ENCODE measurements at places on chromosomes 5 and 9. TPM values are rescaled to one million over a fixed set of nuclear protein-coding genes. Genes with fewer than 3 reads are reported as not detected.

DNA sequence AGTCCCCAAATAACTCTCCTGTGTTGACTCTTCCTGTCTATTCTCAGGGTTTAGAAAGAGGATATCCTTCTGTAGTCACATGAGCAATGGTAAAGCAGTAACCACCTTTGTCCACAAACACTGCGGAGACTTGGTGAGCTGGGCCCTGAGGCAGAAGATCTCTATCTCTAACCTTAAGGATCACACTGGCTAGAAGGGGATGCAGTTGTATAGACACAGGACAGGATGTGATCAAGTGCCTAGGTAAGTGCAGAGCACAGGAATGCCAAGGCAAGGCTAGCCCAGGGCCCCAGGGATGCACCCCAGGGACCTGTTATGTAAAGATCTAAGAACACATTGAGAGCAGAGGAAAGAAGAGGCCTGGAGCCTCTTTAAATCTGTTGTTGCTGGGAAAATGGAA, 610.5 kb downstream of the IRX1 start:
- DNase-seq, result no peak

DNA sequence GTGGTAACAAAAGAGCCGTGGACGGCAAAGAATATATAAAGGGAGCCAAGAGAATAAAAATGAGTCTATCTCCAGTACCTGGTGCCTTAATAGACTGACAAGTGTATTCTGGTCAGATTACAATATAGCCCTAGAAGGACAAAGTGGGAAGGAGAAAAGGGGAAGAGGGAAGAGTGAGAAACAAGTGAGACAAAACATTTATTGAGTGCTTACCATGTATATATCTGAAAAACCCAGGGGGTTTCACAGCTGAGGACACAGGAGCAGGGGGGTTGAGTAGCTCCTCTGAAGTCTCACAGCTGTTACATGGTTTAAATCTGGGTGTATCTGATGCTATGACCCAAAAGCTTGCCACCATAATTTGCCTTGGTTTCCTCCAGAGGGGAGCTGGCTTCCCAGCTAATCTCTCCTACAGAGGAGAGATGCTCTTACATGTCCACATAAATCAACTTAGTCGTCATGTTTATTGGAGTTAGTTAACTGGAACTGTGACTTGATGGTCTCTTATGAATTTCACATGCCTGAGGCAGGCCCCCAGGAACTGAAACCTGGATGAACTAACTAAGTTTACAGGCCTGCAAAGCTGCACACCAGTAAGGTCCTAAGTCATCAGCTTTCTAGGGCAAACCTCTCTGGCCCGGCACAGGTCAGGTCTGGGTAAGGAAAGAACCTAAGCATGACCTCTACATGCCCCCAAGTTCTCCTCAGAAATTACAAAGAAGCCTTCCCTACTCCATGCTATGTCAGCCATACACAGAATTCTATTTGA, 15.5 kb downstream of the SIL1 start:
- DNase-seq, result no peak

TCF7 gene
- polyA plus RNA-seq, result 5.9 TPM

- DNase-seq, result no peak
Observed at GRCh38 chr9:70061776-70062175, 18.1 kb downstream of the MAMDC2 start.

- DNase-seq, result peak; percentile 62
Observed at GRCh38 chr5:123344816-123345426, 78.3 kb downstream of the CEP120 start.

DNA sequence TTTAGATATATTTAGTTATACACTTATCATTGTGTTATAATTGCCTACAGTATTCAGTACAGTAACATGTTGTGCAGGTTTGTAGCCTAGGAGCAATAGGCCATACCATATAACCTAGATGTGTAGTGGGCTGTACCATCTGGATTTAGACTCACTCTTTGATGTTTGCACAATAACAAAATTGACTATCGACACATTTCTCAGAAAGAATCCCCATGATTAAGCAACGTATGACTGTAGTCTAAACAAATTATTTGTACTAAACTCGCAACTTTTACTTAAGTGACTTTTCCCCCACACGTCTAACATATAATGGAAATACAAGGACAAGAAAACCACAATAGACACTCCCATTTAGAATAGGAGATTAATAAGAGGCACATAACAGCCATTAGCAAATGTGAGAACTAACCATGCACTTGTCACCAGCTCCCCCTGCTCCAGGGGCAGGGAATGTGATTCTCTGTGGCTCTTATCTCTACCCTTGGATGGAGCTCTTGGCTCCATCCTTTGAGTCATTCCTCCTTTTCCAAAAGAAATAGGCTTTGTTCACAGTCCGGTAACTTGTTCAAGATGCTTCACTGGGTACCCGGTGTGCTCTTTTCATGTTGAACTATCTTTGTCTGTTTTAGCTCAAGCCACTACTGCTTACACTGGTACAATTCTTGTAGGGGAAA, 8.7 kb upstream of the B4GALT1 start:
- DNase-seq, result no peak

GRCh38 chr5:172667786-172668593, 26.9 kb downstream of the NEURL1B start:
- DNase-seq, result peak; percentile 67

ZNF658 gene
- polyA plus RNA-seq, result 0.59 TPM

ARHGEF28 gene
- 5.4 TPM for polyA plus RNA-seq

REEP2 gene
- polyA plus RNA-seq, result 111 TPM

GRCh38 chr5:74641735-74642542, 1.4 kb upstream of the ENC1 start:
- peak; percentile 91 for DNase-seq

- no peak for DNase-seq
Observed at GRCh38 chr5:124663101-124663506, 83.3 kb downstream of the ZNF608 start.

GRCh38 chr5:168893283-168893682, 314.1 kb upstream of the PANK3 start:
- no peak for DNase-seq

DNA sequence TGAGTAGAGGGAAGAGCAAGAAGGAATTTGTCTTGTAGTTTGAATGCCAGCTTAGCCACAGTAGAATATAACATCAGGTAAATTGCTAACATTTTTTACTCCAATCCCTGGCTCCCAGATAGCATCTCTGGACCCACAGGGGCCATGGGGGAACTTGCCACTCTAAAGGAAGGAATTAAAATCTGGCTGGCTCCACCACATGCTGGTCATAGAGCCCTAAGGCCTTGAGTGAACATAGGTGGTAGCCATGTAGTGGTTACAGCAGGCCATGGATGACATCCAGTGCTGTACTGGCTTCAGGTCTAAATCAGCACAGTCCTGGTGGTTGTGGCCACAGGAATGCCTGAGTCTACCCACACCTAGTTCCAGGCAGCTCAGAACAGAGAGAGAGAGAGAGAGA, 109.9 kb upstream of the RGMB start:
- no peak for DNase-seq

LOX gene
- polyA plus RNA-seq, result 1.8 TPM

GRCh38 chr5:150114773-150115408, 28.5 kb upstream of the CSF1R start:
- peak; percentile 28 for DNase-seq

- peak; percentile 54 for DNase-seq
Observed at GRCh38 chr9:13364271-13365000, 84.9 kb upstream of the MPDZ start.

GRCh38 chr5:76178913-76179312, 95.7 kb downstream of the SV2C start:
- DNase-seq, result no peak

DNA sequence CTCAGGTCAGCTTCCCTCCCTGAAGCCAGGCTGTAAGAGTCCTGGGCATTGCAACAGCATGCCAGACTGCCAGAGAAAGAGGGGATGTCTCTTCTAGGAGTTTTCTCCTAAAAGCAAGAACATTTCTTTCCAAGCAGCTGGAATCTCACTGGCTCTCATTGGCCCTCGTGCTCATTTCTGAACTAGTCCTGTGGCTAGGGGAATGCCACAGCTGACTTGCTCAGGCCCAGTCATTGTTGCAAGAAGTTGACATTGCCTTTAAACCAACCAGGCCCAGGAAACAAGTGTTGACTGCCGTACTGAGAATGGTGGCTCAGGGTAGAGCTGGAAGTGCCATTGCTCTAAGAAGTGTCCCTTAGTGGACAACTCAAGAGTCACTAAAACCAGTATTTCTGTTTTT, 15.0 kb upstream of the CEP120 start:
- DNase-seq, result no peak

GABBR2 gene
- 14.3 TPM for polyA plus RNA-seq

DNA sequence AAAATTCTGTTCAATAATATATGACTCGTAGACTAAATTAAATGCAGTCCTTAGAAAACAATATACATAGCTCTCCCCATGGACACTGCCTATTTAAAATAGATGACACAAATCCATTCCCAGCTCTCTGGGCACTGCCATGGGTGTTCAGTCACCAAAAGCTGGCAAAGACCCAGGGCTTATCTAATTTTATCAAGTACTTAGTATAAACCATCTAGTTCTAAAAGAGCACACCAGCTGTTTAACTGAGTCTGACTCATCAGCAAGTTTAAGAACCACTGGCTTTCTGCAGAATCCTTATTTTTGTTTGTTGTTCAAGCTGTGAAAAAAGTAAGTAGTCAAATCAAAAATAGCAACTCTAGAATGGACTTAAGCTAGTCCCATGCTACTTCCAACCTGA, 107.6 kb downstream of the PLPP1 start:
- DNase-seq, result no peak

GRCh38 chr5:108942701-108943100, 195.0 kb downstream of the FER start:
- peak; percentile 44 for DNase-seq

DNA sequence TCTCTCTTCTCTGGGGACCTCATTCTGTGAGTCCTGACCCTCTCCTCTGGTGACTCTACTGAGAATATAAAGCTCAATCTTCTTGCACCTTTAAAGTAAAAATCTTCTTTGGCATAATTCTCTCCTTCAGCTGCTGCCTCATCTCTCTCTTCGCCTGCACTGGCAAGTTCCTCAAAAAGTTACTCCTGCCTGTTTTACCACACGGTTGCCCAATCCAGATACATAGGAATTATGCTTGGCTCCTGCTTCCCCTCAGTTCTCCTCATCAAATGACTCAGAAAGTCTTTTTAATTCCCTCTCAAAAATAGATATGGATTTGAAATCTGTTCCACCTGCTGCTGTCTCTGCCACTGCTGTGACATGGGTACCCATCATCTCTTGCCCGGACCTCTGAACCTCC, 14.4 kb upstream of the HRCT1 start:
- no peak for DNase-seq

- DNase-seq, result no peak
Observed at GRCh38 chr5:56639476-56639875, 175.9 kb upstream of the MAP3K1 start.

DNA sequence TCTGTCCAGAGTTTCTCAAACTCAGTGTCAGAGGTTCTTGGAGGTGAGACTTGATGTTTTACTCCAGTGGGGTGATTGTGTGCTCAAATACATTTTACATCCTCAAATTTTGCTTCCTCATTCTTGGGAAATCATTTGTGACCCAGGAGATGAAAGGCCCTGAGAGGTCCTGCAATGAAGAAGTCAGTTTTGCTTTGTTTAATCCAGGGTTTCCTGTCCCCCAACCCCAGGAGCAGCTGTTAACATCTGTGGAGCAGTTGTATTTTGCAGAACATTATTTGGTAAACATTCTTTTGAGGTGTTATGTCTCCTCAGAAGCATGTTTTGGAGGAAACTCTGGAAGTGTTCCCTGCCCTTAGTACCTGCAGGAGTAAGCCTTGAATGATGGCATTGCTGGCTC, 59.8 kb downstream of the DAB2IP start:
- no peak for DNase-seq

DNA sequence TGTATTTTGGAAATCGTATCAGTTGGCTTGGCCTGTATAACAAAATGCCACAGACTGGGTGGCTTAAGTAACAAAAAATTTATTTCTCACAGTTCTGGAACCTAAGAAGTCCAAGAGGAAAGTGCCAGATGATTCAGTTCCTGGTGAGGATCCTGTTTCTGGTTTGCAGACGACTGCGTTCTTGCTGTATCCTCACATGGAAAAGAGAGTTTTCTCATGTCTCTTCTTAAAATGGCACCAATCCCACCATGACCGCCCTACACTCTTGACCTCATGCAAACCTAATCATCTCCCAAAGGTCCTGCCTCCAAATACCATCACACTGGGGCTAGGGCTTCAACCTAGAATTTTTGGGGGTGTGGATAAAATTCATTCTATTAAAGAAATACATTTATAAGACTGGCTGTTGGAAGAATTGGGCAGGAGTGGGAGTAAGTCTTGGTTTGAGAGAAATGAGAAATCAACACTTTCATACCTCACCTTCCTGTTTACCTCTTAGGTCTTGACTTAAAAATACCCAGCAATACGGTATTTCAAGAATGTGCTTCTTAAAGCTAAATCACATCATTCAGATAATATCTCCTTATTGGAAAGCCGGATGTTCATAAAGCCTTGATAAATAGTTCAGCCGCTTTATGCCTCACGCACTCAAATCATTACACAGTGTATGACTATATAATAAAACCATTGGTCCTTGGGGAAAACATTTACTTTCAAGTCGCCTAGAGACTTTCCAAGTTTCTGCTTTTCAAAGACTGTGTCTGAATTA, 28.7 kb downstream of the PTTG1 start:
- DNase-seq, result no peak

DNA sequence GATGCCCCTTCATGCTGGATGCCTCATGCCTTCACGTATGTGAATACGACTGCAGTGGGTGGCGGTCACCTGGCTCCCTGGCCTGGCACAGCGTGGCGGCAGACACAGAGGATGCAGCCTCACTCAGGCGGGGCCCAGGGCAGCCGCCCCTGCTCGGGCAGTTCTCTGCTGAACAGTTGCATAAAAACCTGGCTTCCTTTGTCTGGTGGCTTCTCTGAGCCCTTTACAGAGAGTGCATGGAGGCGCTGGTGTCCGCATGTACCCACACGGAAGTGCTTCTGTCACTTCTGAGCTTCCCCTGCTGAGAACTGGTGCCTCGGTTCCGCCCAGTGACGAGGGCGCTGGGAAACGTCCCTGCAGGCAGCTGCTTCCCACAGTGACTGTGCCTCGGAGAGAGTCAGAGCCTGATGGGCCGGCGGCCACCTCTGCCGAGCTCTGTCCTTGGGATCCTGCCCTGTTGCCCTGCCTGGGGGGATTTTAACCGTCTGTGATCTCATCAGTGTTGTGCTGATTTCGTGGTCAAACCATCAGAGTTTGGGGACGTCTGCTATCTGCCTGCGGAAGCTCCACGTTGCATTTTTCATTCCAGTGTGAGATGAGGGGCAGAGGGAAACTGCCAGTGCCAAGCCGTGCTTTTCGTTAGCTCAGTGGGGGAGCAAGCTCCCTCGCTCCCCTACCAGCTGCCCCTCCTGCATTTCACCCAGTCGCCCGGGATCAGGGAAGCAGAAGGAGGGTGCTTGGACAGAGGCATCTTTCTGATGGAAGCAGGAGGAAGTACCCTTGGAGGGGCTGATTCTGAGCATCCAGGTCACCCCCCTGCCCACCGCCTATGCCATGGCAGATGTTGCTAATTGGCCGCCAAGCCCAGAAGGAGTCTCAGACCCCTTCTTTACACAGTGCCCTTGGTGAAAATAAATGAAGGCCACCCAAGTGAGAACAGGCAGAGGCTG, 153.0 kb upstream of the COL5A1 start:
- DNase-seq, result peak; percentile 28

DNA sequence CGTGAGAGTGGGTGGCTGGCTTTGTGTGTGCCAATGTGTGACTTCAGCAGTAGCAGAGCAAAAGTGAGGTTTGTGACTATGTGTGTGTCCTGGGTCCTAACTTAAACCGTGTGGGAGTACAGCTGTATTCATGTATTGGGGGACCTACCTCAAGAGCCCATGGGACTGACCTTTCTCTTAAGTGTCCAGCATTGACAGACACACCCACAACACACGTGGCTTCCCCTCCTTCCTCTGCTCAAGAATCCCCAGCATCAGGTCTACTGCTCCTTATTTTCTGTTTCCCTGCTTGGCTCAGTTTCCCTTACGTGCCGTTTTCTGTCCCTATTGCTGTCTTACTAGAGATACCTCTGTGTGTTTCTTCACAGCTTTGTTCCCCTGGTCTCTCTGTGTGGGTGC, 616 bp downstream of the IL11RA start:
- DNase-seq, result no peak
